NCI-H1436 treated with DMSO at 0.1 percent for 48 hours (cell line): ENCODE measurements at places on chromosomes 13 and 19.

- DNase-seq: no peak
These were observed 4.2 kb upstream of the JSRP1 start for GRCh38 chr19:2260341-2260805.

GRCh38 chr19:1407528-1408299 lies at the start of gene DAZAP1:
Gene DAZAP1 (plus strand): TSS chr19:1407586. CDS start chr19:1407774, 188 bp downstream.
- no peak for DNase-seq

DNA sequence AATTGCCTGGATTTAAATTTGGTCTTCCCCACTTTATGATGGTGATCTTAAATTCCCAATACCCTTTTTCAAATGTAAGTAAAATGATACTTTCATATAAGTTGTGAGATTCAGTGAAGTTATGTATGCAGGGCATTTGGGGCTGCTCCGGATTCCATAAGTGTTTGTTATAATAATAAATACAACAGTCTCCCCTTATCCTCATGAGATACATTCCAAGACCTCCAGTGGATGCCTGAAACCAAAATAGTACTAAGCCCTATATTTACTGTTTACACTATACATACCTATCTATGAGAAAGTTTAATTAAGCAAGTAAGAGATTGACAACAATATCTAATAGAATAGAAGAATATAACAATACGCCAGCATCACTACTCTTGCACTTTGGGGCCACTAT lies 2237.8 kb downstream of the PCDH9 start:
- no peak for DNase-seq

DNA sequence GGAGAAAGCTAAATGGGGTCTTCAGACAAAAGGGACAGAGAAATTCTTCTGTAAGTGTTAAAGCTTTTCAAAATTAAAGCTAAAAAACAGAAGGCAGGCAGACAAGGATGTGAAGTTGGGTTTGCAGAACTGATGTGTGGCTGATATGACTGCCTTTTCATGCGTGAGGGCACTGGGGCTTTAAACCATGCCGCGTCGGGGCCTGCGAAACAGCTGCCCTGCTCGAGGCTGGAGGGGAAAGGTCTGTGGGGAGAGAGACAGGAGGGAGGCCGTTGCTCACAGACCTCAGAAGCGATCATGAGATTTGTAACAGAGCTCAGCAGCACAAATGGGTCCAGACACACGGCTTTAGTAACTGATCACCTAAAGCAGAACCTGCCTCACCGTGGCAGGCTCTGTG lies 23.5 kb downstream of the CAPS start:
- no peak for DNase-seq

- DNase-seq: no peak
These were observed 30.0 kb upstream of the DLEU7 start for GRCh38 chr13:50873467-50873866.

DNA sequence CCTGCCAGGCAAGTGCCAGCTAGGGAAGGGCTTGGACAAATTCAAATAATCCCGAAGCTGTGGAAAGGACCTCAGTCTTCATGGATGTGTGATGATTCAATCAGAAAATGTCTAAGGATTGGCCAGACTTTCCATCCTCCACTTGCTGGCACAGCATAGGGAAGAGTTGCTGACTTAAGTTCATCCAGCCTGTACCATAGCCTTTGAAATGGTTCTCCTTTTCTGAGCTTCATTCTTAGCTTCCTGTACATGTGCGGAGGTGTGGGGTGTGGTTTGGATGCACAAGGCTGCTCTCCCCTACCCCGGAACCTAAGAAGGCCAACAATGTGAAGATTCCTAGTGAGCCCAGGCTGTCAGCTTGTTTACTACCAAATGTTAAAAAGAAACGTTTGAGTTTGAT lies 959 bp upstream of the IGFL3 start:
- no peak for DNase-seq

DNA sequence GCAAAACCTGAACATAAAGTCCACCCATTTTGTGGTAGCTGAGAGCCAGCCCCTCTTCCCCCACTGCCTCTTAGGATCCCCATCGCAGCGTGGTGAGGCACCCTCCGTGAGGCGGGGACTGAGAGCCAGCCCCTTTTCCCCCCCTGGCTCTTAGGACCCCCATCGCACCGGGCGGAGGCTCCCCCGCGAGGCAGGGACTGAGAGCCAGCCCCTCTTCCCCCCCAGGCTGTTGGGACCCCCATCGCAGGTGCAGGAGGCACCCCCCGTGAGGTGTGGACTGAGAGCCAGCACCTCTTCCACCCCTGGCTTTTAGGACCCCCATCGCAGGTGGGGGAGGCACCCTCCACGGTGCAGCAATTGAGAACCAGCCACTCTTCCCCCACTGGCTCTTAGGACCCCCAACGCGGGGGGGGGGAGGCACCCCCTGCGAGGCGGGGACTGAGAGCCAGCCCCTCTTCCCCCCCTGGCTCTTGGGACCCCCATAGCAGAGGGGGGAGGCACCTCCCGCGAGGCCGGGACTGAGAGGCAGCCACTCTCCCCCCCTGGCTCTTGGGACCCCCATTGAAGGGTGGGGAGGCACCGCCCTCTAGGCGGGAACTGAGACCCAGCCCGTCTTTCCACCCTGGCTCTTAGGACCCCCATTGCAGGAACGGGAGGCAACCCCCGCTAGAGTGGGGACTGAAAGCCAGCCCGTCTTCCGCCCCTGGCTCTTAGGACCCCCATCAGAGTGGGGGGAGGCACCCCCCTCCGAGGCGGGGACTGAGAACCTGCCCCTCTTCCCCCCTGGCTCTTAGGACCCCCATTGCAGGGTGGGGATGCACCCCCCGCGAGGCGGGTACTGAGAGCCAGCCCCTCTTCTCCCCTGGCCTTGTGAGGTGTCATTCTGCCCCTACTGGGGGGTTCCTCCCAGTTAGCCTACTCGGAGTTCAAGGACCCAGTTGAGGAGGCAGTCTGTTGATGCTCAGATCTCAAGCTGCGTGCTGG lies 366.4 kb upstream of the SPRY2 start:
- DNase-seq: no peak

GRCh38 chr13:51681037-51681678 lies 96.9 kb downstream of the WDFY2 start:
- DNase-seq: no peak

DNA sequence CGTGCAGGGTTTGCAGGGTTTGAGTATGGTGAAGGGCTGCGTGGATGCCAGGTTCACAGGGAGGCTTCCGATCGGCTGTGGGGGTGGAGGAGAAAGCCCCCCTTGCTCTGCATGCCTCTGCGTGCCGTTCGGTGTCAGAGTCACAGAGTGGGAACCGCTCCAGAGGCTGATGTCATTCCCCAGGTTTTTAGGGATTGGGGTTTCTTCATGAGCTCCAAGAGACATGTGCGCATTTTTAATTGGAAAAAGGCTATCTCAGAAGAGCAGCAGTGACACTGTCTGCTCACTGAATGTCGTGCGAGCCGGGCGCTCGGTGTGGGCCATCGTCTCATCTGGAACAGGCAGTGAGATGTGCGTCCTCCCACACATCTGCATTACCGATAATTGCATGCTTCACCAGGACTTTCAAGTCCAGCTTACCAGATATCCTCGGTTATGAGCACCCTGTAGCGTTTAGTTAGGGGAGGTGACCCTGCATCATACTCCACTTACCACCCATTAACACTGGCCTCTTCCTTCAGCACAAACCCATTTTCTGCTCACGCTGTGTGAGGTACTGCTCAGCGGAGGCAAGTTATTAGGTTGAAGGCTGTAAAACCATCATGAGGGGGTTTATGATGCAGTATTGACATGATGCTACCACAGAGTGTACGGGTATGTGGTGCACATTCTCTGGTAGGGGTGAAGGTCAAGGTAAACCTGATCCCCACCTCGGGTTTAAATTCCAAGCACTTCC lies 1.7 kb downstream of the MCF2L start:
- no peak for DNase-seq

GRCh38 chr19:31275068-31275334 lies 74.2 kb downstream of the TSHZ3 start:
- DNase-seq: no peak

- DNase-seq: no peak
These were observed 3.2 kb downstream of the SYDE1 start for GRCh38 chr19:15110418-15110815.

DNA sequence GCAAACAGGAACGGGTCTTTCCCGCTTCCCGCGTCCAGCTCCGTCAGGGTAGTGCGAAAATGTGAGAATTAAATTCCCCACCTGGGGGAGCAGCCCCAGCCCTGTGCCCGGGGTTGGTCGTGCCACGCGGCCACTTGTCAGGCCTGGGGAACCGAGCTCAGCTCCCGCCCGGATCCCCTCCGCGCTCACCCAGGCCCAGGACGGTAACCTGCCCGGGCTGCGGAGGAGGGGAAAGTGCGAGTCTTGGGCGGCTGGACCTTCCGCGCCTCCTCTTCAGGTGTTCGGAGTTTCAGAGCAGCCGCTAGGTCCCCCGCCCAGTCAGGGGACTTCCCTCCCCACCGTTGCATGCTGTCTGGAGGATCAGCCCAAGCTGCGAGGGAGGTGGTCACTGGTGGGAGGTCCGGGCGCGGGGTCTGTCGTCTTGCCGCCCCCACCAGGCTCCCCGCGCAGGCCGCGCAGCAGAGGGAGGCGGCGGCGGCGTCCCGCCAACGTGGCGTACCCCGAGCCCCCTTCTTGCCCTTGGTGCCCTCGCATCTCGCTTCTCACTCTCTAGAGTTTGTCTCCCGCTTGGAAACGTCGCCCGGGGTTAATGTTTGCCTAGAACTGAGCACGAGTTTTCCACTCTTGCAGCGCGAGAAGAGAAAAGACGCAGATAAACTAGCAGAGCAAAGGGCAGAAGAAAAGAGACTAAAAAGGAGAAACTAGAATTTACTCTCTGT lies 8.1 kb downstream of the URAD start:
- DNase-seq: no peak

DNA sequence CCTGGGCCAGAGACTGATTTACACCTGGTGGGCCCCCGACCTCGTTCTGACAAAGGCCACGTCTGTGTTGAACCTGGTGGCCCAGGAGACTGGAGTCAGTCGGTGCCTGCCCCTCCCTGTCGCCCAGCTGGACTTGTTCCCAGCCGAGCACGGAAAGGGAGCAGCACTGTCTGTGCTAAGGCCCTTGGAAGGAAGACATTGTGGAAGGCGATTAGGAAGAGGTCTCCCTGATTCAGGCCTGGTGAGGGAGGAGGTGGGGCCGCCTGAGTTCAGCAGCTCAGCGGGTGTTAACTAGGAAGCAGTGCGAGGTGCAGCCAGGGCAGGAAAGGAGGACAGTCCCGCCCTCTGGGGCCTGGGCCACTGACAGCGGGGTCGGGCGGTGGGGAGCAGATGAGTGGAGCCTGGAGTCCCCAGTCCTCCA lies 64.7 kb downstream of the GPR12 start:
- DNase-seq: no peak

GRCh38 chr13:101150998-101151397 lies 265.3 kb downstream of the NALCN start:
- DNase-seq: peak; percentile 11

GRCh38 chr13:91592056-91593014 lies 193.9 kb downstream of the GPC5 start:
- no peak for DNase-seq

DNA sequence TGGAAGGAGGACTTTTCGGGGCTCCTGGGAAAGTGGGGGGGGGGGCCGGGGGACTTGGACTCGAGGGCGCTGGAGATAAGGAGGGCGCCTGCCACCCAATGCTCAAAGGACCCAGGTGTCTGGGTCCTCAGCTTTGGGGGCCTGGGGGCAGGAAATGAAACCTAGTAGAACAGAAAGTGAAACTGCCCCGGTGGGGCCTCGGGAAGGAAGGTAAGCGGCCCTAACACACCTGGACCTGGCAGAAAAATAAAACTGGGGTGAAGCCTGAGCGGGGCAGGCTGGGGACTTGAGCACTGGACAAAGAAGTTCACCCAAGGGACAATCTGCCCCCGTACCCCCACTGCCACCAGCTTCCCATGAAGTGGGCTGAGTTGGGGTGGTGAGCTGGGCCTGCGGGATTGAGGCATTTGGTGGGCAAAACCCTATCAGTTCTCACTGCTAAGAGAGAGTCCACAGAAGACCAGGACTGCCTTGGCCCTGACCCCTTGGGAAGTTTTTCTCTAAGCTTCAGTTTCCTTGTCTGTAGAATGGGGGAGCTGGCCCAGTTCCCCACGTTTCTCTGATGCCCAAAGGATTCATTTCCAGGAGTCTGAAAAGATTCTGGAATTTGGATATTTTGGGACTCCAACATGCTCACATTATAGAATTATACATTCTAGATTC lies 2.3 kb downstream of the PRKD2 start:
- DNase-seq: no peak

DNA sequence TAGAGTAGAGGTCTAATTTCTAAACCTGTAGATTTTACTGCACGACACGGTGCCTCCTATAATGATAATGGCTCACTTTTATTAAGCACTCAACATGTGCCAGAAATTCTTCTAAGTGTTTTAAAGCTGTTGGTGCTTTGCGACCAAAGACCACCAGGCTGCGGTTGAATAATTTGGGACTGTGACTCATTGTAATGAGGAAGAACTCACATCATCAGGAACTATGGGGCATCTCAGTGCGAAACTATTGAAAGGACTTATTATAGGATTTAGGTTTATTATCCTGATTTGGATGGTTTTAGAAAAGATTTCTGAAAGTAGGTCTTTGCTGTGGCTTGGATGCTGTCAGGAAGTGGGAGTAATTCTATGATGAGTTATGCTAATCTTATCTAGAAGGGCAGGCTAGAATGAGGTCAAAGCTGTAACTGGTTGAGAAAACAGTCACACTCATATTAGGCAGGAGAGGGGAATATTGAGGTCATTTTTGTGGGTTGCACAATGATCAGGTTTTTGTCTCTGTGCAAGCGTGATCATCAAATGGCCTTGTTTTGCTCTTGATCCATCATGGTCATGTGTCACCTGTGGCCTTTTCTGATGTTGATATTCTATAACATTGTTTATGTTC lies 266.8 kb downstream of the PCDH20 start:
- DNase-seq: no peak

DNA sequence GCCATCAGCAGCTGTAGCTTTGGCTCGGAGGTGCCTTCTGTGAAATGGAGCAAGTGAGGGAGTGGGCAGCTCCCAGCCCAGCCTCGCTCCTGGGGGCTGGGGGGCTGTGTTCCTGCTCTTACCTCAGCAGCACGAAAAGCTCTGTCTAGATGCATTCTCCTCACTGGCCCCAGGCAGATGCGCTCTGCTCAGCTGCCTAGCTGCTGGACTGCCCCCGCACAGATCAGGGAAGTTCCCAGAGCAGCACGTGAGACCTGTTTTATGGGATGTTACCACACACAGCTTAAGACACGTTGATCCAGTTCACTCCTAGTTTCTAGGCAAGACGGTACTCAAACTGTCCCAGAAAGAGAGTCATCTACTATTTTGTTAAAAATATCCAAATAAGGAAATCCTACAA lies 13.6 kb downstream of the LCP1 start:
- DNase-seq: no peak

- DNase-seq: no peak
These were observed 82.7 kb downstream of the TEX26 start for GRCh38 chr13:31015199-31015598.

DNA sequence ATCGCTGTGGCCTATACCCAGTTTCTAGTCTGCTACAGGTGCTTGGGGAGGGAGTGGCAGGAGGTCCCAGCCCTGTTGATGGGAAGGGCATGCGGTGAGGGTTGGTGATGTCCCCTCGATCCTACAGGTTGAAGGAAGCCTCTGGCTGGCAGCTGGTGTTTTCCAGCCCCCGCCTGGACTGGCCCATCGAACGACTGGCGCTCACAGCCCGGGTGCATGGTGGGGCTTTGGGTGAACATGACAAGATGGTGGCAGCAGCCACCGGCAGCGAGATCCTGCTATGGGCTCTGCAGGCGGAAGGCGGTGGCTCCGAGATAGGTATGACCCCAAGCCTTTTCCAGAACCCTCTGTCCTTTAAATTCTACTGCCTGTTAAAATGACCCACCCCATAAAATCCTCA lies 3.9 kb downstream of the SHKBP1 start:
- DNase-seq: no peak
